ENCODE measurements at places on chromosomes 1 and 21. TPM values are rescaled to one million over a fixed set of nuclear protein-coding genes. Genes with fewer than 3 reads are reported as not detected.

The KRTAP11-1 gene
- not detected for total RNA-seq

The TMEM125 gene
- total RNA-seq = not detected

The SPRR2B gene
- not detected for total RNA-seq

The CRYAA gene
- total RNA-seq = not detected

The MRPL39 gene
- 66.0 TPM for total RNA-seq

The HSF2BP gene
- 1.3 TPM for total RNA-seq

The PIAS3 gene
- 20.2 TPM for total RNA-seq

The CRB1 gene
- total RNA-seq = not detected

The SLC16A4 gene
- 0.44 TPM for total RNA-seq

The LYPD8 gene
- not detected for total RNA-seq

The LDLRAD2 gene
- not detected for total RNA-seq

The RNF186 gene
- total RNA-seq = not detected

The ABCA4 gene
- total RNA-seq = 0.12 TPM

The OR6K3 gene
- not detected for total RNA-seq

The PGBD5 gene
- not detected for total RNA-seq

The ARID4B gene
- total RNA-seq = 50.8 TPM

The RBM11 gene
- total RNA-seq = 1.4 TPM

The C1QC gene
- total RNA-seq = not detected

The ELF3 gene
- total RNA-seq = 0.14 TPM

The ALG14 gene
- 2.1 TPM for total RNA-seq

The S100A16 gene
- total RNA-seq = not detected

The SPRTN gene
- total RNA-seq = 18.0 TPM

The ATAD3C gene
- 0.75 TPM for total RNA-seq

Data from activated CD4-positive, alpha-beta T cell treated with anti-CD3 and anti-CD28 coated beads, Interleukin-2, amount 10 ng/mL, durations not matched to agents 24 days and 14 days (primary cell).